ENCODE measurements at places on chromosomes 1 and 21.

GRCh38 chr1:181798191-181798926, 263.2 kb downstream of the ZNF648 start:
- DNase-seq, result no peak

GRCh38 chr1:146020058-146021049, 1.2 kb downstream of the HJV start:
- no peak for DNase-seq

DNA sequence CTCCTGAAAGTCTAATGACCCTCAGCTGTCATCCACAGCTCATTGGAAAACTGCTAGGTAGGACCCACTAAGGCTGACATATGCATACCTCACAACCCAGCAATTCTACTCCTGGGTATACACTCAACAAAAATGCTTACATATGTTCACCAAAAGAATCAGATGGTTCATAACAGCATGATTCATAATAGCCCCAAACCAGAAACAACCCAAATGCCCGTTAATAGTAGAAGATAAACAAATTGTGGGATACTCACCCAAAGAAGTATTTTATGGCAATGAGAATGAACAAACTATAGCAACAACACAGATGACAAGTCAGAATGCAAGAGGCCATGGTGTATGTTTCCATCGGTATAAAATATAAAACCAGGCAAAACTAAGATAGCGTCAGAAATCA, 124.6 kb downstream of the HLCS start:
- no peak for DNase-seq

GRCh38 chr1:47190857-47191256, 1.0 kb upstream of the PDZK1IP1 start:
- DNase-seq, result no peak

GRCh38 chr1:206737729-206738201, 32.8 kb upstream of the IL19 start:
- DNase-seq, result no peak

All from HS-5 (cell line).